ENCODE measurements at places on chromosomes 7 and 10.

DNA sequence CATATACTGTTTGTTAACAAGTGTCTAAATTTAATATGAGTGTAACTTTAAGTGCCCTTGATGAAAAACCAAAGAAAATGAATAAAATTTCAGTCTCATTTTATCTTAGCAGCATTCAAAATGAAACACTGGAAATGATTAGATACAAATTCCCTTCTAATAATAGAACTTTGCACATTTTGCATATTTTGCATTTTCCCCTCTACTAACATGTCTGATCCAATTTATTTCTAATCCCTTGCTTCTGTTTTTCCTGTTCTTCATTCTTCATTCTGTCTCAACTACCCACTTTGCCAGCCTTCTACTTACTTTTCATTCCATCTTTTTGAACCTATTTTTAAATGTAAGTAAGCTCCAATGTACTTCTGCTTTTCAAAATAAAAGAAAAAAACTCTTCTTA, 42.7 kb upstream of the SEMA3D start:
- DNase-seq: no peak

GRCh38 chr7:96182424-96183158, 139.3 kb downstream of the SLC25A13 start:
- DNase-seq: no peak

GRCh38 chr7:100152937-100153666, 4.4 kb downstream of the LAMTOR4 start:
- DNase-seq: no peak

- no peak for DNase-seq
These were observed 68.2 kb downstream of the DNAJB6 start for GRCh38 chr7:157404845-157405481.

GRCh38 chr7:46468753-46469356, 547.8 kb upstream of the IGFBP3 start:
- no peak for DNase-seq

DNA sequence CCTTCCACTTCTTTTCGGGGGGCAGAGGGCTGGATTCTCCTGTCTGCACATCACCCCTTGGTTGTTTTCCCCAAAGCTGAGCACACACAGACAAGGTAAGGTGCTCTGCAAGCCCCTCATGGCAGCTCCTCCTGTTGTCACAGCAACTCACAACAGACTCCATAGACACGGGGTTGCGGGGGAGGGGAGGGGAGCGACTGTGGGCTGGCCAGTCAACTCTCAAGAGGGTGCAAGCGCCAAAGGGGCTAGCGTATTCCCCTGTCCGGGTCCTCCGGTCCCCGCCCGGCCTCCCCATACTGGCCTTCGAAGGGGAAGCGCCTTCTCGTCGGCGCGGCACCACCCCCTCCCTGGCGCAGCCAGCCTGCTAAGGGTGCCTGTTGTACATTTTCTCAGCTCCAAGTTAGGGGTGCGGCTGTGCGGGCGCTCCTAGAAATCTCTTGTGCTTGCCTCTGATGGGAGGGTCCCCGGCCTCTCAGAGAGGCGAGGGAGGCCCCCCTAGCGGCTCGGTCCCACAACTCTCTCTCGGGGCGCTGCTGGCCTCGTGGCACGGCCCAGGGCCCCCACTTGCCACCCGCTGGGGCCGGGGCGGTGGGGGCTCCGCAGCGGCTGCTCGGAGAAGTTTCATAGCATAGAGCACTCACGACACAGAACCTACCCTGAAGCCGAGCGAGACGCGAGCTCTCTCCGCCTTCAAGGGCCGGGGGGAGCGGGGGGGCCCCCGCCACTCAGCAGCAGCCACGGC, 498 bp downstream of the RHOBTB1 start:
- no peak for DNase-seq

DNA sequence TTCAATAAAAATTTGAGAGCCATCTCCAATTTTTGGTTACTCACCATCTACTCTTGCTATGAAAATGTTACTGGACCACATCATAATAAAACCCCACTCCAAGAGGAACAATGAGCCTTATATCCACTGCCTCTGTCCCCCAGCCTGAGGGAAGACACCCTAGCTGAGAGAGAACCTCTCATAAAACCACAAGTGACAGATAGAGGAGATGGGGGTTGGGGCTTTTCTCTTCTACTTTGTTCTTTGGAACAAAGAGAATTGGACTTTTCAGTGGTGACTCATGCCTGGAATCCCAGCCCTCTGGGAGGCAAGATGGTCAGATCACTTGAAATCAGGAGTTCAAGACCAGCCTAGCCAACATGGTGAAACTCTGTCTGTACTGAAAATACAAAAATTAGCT, 27.6 kb upstream of the TAS2R16 start:
- no peak for DNase-seq

GRCh38 chr10:92553959-92554358, 19.9 kb downstream of the IDE start:
- no peak for DNase-seq
